ENCODE measurements at places on chromosomes 7 and 10.

DNA sequence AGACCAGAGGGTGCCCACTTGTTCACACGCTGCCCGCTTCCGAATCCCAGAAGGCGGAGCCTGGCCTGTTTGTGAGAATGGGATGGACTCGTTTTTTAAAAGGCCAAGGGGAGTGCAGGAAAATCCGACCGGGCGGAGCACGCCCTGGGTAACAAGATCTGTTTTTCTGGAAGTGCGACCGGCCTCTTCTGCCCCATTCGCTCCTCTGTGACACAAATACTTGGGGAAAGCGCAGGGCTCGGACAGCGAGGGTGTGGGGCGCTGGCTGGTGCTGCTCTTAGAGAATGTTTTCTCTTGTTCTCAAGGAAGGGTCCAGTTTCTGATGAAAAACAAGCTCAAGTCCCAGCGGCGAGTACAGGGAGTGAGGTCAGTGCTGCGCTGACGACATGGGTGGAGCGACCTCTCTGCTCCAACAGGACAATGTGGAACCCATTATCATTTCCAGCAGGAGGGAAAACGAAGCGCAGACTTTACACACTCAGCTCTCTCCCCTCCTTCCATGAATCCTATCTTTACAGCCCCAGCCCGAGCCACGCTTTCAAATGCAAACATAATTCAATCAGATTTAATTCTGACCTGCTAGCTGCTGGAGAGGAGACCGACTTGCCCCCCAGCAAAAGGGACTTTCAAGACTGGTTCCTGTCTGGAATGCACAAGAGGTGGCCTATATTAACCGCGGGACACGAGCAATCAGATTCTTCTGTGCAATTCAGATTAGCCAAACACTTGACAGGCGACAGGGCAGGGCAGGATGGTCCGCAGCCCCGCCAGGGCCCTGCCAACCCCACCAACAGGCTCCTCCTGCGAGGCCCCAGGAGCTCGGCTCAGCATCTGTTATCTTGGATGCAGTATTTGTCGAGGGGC lies 1.1 kb downstream of the RADIL start:
- DNase-seq, result peak; percentile 12

DNA sequence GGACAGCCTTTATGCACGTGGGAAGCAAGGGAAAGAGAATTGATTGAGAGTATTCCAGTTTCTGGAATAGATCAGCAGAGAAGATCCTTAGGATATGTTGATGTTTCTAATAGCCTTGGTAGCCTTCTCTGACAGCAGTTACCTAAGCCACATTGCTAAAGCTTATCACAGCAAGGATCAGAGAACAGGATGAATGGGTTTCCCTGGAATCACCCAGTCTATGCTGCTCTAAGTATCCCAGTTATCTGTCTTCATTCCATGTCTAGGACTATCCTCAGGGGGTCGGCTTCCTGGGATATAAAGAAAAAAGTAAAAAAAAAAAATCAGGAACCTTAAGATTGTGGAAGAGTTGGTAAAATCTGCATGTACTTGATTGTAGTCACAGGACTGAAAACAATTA lies 352.0 kb upstream of the AKR1E2 start:
- no peak for DNase-seq

DNA sequence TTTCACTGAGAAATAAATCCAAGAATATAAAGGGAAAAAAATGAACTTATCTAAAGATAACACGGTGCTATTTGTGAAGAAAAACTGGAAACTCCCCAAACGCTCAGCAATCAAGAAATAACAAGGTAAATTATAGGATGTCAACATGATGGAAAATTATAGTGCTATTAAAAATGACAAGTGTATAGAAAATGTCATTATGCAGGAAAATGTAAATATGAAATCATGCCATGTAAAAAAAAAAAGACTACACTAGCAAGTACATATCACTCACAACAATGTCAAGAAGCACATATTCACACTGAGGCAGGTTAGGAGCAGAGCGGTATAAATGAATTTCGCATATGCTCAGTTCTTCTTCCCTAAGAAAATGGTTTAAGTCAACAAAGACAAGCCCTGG lies 27.7 kb downstream of the KLRG2 start:
- no peak for DNase-seq

DNA sequence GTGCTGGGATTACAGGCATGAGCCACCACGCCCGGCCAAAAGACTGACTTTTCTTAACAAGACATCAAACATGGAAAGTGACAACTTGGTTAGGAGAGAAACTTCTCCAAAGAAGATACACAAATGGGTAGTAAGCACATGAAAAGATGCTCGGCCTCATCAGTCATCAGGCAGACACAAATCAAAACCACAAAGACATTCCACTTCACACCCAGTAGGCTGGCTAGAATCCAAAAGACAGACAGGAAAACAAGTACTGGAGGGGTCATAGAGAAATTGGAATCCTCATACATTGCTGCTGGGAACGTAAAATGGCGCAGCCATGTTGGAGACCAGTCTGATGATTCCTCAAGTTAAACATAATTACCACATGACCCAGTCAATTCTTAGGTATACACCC lies 16.4 kb downstream of the SEPHS1 start:
- DNase-seq, result no peak

DNA sequence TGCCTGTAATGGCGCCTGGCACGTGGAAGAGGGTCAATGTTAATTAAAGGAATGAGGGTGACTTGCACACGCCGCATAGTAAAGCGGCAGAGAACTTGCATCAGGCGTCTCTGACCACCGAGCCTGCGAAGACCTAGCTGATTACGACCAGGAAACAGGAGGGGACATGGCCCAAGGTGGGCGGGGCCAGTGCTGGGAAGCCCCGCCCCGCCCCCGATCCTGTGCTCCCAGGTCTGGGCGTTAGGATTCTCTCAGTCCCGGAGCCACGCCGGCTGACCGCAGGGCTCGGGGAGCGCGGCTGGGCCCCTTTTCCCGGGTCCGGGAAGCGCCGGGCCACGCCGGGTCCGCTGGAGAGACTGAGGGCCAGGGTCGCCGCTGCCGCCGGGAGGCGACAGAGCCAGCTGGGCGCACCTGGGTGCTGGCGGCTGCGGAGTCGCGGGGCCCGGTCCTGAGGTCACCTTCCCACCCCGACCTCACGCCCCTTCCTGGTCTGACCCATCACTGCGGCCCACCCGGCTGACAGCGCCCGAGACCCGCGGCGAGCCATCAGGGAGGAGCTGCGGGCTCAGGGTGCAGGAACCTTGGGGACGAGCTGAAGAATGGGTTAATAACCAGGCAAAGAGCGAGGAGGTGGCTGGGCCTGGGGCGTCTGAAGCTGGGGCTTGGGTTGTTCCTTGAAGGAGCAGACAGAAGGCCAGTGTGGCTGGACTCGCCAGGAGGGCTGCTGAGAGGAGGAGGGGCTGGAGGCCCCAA lies 23.0 kb upstream of the GRID1 start:
- DNase-seq, result no peak

DNA sequence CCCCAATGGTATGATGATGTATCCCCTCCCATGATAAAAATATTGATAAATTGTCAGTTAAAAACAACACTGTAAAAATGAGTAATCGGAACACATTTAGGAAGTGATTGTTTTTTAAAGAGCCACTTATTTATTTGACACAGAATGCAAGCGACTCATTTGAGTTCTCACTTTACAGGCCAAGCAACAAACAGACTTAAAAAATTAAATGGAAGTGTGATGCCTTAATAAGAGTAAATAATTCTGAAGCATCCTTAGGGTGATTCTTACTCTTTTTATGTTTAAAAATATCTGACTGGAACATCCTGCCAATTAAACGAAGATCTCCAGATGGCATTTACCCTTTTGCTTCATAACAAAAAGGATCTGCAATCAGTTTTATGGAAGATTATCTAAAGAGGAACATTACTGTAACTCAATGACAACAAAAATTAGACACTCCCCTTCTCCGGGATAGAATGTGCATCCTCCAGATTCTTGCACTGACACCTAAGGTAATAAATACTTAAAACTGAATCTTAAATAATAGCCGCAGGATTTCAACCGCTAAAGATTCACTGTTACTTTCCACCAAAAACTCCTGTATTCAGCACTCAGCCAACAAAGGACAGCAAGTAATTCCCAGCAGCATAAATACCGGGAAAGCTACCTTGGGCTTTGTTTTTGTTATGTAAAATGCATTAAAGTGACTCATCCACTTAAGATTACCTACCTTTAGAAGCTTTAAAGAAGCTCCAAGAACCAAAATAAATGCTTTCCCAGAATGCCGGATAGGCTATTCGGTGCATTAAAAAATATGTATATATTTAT lies 1.7 kb downstream of the CACNA2D1 start:
- DNase-seq, result no peak

- DNase-seq, result no peak
Observed at GRCh38 chr10:103885617-103886016, 30.2 kb upstream of the SH3PXD2A start.
